NAMALWA (cell line): ENCODE measurements at places on chromosomes 11 and 22.

DNA sequence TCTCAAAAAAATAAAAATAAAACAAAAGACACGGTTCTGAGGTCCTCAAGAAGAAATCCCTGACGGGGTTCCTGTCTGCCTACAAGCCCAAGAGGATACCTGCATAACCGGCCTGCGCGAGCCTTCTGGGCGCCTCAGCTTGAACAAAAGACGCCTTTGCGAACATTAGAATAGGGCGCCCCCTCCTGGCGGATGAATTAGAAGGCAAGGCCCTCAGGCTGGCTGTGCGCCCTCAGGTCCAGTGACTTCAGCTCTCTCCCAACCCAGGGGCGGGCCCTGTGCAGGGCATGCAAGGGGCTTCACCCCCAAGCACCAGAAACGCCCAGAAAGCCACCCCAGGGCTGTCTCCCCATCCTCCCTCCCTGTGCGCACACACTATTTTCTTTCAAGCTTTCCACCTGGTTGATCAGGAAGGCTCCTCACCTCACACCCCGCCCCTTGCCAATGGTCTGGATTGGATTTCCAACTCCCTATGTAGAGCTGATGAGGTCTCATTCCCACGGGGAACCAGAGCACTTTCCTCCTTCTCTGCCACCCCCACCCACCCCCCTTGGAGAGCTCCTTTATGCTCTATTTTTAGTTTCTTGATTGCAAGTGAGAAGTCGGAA, 273.3 kb downstream of the BUD13 start:
- peak; percentile 74 for DNase-seq

DNA sequence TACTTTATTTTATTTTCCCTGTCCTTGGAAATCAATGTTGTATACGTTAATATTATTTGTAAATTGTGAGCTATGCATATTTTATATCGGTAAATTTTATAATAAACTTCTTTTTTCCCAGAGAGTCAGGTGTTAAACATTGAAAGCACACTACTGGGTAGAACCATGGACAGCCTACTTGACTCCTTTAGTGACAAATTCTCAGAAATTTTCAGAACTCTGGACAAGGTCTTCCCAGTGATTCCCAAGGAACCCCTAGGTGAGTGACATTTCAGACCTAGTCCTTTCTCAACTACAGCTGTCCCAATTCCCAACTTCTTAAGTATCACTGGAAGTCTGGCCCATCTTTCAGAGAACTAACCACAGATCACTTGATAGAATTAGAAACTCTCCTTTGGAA, 107.2 kb downstream of the RCN1 start:
- DNase-seq = no peak

GRCh38 chr22:23219822-23220484, 39.6 kb downstream of the BCR start:
- peak; percentile 97 for DNase-seq

- no peak for DNase-seq
These were observed 12.3 kb upstream of the SYT7 start for GRCh38 chr11:61593151-61593550.

DNA sequence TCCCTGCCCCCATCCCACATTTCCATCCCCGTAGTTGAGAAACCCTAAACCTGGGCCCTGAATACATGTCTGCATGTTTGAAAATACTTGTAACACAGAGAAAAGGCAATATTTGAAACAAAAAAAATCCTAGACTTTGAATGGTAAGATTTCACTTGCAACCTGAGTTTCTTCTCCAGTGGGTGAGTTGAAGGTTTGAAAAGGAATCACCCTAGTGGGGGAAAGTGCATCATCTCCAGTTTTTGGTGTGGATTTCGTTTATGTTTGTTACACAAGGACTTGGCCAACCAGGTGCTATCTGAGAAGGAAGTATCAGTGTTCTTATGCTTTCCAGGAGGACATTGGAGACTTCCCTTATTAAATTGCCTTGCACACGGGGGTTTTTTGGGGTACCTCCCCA, 90.4 kb downstream of the ABTB2 start:
- no peak for DNase-seq

- no peak for DNase-seq
These were observed 15.7 kb downstream of the KCNA4 start for GRCh38 chr11:30000986-30001750.

GRCh38 chr11:57430952-57431351, 4.0 kb upstream of the SLC43A3 start:
- DNase-seq = no peak

- no peak for DNase-seq
These were observed at the start of gene ELMOD1 for GRCh38 chr11:107590460-107591377. ELMOD1 (plus strand) TSS chr11:107591147; CDS start chr11:107618190, 27,043 bp downstream.

GRCh38 chr11:59247531-59248227, 35.0 kb upstream of the MPEG1 start:
- DNase-seq = no peak

GRCh38 chr11:71476926-71477640, 24.1 kb downstream of the NADSYN1 start:
- no peak for DNase-seq

DNA sequence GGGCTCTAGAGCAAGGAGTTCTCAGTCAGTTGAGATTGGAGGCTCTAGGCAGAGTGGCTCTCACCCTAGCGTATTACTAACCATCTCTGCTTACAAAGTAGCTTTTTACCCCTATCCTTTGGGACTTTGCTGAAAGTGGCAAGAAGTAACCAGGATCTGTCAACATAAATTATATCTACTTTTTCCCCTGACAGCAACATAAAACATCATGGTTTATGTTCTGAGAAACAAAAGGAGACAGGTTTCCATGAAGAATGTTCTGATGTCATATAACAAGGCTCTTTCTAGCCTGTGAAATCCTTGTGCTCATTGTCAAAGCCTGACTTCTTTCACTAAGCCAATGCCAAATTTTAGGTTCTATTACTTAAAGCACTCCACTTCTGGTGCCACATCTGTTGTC, 7.2 kb upstream of the EIF3M start:
- no peak for DNase-seq

DNA sequence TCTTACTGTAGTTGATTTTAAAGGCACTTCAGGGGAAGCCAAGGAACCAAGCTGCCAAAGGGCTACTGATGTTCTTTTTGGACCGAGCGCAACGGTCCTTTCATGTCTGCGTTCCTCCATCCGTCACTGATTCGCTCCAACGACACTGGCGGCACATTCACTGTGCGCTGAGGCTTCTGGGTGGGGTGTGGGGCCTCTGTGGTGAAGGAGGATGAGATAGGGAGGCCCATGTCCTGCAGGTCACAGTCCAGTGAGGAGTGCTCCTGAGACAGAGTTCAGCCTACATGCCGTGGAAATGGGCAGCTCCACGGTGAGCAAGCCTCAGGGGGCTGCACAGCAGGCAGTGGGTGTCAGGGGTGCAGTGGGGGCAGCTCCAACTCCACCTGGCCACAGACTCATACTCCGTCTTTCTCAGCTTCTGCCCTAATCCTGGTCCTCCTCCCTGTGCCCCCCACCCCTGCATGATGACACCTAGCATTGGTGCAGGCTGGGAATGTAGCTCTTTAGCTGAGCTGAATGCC, 87.8 kb upstream of the SHANK2 start:
- no peak for DNase-seq

GRCh38 chr11:125649465-125650166, 24.7 kb downstream of the CHEK1 start:
- DNase-seq = no peak

DNA sequence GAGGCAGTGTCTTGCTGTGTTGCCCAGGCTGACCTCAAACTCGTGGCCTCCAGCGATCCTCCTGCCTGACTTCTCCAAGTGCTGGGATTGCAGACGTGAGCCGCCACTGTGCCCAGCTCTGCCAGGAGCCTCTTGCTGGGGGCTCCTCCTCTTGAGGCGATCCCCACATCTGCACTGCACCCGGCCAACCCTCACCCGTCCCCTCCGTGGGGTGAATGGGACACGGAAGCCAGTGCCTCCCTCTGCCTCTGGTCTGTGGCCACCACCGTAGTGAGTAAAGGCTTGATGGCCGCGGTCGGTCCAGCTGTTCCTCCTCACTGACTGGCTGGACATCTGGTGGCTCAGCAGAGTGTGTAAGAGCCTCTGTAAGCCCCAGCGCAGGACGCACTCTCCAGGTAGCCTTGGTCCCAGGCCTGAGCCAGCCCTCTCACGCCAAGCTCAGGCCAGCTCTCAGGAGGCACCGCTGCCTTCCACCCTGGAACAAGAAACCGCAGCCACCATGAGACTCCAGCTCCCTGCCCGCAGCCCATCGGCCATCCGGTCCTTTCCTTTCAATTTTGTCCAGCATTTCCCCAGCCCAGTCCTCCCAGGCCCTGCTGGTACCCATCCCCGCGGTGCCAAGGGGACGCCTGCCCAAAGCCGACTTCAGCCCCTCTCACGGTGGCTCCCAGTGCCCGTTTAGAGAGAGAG, 100.3 kb downstream of the BRD1 start:
- DNase-seq = no peak

GRCh38 chr22:43228330-43228729, 41.4 kb upstream of the TTLL12 start:
- peak; percentile 32 for DNase-seq

DNA sequence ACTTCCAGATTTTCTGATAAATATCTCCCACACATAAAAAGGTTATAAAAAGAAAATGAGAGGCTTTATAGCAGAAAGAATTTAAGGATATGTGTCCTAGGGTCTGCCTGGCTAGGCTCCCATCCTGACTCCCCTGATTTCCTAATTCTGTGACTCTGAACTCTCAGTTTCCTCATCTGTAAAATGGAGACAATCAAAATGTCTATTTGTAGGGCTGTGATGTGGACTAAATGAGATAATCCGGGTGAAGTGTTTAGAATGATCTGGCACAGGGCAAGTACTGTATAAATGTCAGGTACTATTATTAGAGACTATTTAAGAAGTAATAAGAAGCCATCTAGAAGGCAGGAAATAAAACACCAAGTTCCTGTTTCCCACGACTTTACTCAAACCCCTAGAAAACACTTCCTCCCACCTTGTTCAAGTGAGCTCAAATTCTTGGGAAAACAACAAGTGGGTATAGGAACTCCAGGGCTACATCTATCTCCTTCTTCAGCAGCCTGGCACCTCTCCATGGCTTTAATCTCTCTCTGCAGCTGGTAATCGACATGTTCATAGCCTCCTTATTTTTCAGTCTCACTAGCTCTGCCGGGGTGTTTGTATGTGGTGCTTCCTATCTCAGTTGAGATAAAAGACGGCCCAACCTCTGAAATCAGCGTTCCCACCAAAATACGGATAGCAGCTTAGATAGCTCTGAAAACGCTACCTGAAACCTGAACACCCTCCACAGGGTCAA, 6.7 kb downstream of the ASCC2 start:
- DNase-seq = no peak

- DNase-seq = no peak
These were observed 163.8 kb downstream of the FAT3 start for GRCh38 chr11:92388380-92388779.

GRCh38 chr11:80054582-80055165, 613.8 kb upstream of the TENM4 start:
- DNase-seq = no peak

GRCh38 chr22:26725012-26725676, 67.8 kb downstream of the MIAT start:
- DNase-seq = no peak

DNA sequence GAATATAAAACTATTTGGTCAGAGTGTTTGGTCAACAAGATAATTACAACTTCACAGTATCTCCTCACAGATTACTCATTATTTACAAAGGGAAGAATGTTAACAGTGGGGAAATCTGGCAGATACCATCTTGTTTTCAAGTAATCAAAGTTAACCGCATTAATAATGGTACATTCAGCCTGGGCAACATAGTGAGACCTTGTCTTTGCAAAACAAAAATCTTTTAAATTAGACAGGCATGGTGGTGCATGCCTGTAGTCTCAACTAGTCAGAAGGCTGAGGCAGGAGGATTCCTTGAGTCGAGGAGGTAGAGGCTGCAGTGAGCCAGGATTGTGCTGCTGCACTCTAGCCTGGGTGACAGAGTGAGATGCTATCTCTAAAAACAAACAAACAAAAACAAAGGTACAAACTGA, 78.5 kb downstream of the ACER3 start:
- DNase-seq = no peak

DNA sequence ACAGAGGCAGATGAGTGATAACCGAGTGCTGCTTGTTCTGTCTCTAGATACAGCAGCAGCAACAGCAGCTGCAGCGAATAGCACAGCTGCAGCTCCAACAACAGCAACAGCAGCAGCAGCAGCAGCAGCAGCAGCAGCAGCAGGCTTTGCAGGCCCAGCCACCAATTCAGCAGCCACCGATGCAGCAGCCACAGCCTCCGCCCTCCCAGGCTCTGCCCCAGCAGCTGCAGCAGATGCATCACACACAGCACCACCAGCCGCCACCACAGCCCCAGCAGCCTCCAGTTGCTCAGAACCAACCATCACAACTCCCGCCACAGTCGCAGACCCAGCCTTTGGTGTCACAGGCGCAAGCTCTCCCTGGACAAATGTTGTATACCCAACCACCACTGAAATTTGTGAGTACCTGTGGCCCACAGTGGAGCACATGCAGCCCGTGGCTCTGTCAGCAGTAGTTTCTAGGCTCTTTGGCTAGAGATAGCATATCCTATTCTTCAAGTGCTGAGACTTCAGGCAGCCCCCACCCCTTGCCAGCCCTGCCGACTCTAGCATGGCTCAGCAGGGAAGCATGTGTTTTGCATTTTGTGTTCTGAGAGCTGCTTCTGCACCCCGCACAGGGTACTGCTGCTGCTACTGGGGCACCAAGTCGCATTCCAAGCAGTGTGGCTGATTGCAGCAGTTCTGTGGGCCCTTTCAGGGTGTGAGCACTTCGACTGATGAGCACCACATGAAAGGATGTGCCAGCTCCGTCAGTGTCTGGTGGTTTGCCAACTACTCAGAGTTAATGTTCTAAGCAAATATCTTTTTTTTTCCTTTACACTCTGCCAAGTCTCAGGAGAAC, 59.2 kb downstream of the MED15 start:
- DNase-seq = no peak

DNA sequence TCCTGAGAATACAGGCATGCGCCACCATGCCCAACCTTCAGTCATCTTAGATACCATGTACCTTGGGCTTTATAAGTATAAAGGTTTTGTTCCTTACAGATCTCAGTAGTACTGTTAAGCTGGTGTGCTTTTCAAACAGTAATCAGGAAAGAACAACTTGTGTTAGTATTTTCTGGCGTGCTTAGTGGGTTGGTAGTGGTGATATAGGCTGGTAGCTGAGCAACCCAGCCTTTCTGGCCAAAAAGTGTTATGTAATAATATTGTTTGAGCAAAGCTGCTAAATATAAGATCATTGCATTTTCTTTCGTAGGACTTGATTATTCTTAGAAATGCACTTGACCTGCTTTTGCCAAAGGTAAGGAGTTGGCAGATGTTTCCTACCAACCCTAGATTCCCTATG, 6.5 kb downstream of the ADSL start:
- DNase-seq = no peak
